ENCODE measurements at places on chromosomes 3 and 15.

- no peak for DNase-seq
Observed at GRCh38 chr3:34174740-34175139, 376.3 kb downstream of the PDCD6IP start.

DNA sequence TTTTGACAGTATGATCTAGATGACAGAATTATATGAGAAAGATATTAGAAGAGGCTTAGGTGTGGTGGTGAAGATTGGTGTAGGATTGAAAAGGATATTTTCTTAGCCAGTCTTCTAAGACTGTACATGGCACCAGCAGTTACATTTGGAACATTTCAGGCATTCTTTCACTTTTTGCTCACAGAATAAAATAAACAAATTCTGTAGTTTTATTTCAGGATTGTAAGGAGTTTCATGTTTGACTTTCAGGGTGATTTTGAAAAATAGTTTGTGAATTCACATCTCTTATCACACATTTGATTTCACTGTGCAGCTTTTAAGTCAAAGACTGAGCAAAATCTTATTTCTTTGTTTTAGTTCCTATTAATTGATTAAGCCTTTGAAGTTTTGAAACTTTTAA, 27.1 kb downstream of the DNAJC13 start:
- DNase-seq: no peak

- no peak for DNase-seq
Observed at GRCh38 chr3:31851278-31851677, 129.8 kb downstream of the OSBPL10 start.

GRCh38 chr15:66981771-66982170, 83.6 kb upstream of the SMAD3 start:
- no peak for DNase-seq

DNA sequence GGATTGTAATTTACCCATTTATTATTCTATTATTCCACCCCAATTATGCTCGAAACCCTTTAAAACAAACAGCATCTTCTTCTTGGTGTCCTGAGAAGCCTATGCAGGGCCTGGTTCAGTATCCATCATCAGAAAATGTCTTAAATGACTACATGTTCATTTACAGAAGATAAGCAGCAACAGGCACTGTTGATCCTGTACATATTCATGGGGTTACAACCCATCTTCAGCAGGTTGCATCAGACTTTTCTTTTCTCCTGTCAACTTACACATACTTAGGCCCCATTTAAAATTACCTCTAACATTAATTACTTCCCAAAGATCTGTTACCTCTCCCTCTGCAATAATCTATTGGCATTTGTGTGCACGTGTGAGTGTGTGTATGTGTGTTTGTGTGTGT, 18.9 kb downstream of the TUSC7 start:
- DNase-seq: peak; percentile 55

DNA sequence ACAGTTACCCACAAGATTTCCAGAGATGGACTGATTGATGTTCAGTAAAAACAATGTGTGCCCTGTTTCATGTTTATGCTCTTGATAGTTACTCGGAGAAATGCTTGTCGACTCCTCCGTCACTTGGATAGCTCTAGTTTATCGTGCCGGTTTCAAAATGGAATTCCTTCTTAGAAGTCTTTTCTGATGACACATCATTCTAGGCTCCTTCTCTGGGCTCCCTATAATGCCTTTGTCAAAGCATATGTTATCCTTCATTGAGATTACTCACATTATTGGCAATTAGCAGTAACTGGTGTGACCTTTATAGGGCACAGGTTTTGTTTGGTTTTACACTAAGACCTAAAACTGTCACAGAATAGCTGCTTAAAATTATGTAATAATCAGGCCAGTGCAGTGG, 201.8 kb downstream of the CNTN6 start:
- DNase-seq: no peak

DNA sequence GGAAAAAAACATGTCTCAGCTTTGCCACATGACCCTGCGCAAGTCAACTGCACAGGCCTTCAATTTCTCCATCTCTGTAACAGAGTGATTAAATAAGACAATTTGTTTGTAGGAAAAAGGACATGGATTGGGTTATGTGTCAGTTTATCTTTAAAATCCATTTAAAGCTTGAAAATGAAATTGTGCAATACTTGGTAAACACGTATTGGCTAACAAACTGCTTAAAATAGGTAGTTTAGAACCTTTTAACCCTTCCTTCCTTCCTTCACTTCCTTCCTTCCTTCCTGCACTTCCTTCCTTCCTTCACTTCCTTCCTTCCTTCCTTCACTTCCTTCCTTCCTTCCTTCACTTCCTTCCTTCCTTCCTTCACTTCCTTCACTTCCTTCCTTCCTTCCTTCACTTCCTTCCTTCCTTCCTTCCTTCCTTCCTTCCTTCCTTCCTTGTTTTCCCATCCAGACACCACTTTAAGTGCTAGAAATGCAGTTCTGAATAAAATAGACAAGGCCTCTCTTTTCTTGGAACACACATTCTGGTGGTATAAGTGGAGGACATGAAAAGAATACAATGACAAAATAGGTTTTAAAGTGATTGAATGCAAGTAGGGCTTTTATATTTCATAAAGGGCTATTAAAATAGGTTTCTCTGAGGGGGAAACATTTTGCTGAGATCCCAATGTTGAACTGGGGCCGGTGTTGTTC, 130.2 kb upstream of the TP63 start:
- DNase-seq: no peak

DNA sequence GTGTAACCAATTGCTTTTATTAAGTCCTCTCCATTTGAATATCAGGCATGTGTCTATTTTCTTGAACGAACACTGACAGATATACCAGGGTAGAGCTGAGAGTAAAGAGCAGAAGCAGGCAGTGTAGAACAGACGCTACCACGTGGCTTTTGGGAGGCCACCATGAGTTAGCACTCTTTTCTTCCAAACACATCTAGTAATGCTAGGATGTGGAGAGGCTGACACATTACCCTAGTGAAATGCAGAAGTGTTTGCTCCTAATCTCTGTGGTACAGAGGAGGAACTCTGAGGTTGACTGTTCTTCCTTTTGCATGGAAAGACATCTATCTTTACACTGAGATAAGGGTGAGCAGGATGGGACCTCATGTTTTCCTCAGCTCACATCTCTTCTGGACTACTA, 216.3 kb downstream of the SATB1 start:
- DNase-seq: peak; percentile 96

DNA sequence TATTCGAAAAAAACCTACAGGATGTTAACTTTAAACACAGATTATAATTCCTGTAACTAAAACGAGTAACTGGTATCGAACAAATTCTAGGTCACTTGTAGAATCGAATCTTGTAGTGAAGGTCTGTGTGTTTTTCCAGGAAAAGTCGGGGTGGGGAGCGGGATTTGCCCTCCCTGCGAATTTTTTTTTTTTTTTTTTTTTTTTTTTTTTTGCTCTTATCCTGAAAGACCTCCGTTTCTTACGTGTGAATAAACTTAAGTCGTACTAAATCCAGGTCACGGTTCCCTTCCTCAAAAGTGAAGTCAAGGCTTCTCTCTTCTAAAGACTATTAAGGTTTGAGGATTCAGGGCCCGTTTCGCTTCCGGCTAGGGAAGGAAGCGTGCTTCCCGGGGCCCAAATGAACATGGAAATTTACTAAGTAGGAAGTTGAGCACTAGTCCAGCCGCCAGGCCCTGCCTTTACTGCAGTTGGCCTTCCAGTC, 770 bp downstream of the TBC1D5 start:
- peak; percentile 86 for DNase-seq

GRCh38 chr3:148269816-148270215, 427.9 kb upstream of the AGTR1 start:
- no peak for DNase-seq

- no peak for DNase-seq
Observed at GRCh38 chr15:76711351-76711827, 193.8 kb downstream of the SCAPER start.

DNA sequence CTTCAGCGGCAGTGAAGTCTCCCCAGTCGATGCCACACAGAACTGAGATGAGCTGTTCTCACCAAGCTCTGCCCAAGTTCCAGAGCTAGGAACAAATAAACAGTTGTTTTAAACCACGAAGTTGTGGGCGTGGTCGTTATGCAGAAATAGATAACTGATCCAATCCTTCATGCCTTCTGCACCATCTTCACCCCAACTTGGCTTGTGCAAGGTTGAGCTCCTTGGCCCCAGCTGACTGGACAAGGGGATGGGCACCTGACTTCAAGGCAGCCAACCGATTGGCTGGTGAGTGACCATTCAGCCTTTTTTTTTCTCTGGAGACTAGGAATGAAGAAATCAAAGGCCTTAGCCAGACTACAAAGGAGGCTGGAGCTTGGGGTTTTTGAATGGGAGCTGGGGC, 23.9 kb downstream of the LINGO1 start:
- DNase-seq: peak; percentile 47

- DNase-seq: no peak
Observed at GRCh38 chr3:14897266-14897665, 50.1 kb upstream of the NR2C2 start.

DNA sequence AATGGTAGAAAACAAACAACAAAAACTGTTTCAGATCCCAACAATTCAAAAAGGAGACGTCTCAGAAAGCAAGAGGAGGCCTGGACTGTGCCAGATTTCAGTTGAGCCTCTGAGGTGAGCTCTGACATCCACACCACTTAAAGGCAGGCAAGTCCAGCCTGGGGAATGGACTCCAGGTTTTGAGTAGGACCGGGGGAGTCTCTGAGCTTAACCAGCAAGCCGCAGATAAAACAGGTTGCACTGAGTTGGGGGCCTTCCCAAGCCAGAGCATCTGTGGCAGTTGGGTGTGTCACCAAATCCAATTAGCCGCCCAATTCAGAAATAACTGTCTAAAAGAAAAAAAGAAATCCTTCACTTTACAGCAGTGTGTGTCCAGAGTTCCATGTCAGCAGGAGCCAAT, 54.7 kb downstream of the OXNAD1 start:
- DNase-seq: peak; percentile 21

DNA sequence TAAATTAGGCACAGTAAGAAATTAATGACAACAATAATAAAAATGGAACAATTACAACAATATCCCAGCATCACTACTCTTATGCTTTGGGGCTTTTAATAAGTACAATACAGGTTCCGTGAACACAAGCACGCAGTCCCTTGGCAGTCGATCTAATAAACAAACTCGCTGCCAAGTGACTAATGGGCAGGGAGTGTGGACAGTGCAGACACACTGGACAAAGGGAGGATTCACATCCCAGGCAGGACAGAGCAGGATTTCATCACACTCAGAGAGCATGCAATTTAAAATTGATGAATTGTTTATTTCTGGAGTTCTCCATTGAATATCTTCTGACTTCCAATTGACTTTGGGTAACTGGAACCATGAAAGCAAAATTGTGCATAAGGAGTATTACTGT, 524.1 kb upstream of the CFAP20DC start:
- no peak for DNase-seq

- no peak for DNase-seq
Observed at GRCh38 chr15:51932161-51932560, 39.4 kb downstream of the LEO1 start.

DNA sequence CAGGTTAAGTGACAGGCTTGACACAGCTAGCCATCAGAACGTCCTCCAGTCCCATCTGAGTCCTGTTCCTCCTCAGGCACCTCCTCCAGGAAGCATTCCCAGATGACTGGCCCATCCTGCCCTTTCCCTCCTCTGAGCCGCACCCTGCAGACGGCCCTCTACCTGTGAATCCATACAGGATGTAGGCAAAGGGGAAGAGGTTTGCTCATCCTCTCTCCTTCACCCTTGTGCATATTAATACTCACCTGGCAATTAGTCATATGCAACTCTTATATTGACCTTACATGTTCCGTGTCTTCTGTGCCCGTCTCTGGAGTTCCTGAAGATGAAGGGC, 61.9 kb downstream of the SMAD3 start:
- no peak for DNase-seq

DNA sequence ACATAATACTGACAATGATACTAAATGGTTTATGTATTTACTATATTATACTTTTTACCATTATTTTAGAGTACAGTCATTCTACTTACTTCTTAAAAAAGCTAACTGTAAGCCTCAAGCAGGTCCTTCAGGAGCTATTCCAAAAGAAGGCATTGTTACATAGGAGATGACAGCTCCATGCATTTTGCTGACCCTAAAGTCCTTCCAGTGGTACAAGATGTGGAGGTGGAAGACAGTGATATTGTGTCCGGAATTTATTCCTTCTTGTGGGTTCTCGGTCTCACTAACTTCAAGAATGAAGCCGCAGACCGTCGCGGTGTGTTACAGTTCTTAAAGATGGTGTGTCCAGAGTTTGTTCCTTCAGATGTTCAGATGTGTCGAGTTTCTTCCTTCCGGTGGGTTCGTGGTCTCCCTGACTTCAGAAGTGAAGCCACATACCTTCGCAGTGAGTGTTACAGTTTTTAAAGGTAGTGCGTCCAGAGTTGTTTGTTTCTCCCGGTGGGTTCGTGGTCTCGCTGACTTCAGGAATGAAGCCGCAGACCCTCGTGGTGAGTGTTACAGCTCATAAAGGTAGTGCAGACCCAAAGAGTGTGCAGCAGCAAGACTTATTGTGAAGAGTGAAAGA, 20.9 kb downstream of the AVEN start:
- DNase-seq: no peak

DNA sequence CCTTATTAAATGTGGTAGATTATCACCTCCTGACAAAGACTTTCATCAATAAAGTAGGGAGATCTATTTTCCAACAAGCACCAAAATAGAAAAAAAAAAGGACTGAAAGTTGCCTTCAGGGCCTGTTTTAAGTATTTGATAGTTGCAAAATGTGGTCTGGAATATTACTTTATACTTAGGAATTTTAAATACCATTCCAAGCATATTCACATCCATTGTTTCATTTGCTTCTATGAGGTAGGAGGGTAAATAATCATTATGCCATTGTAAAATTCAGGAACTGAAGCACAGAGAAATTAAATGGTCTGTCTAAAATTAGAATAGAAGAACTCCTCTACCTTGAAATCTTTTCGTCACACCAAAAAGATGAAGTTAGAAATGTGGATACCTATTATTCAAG, 110.0 kb downstream of the TMCC1 start:
- no peak for DNase-seq

DNA sequence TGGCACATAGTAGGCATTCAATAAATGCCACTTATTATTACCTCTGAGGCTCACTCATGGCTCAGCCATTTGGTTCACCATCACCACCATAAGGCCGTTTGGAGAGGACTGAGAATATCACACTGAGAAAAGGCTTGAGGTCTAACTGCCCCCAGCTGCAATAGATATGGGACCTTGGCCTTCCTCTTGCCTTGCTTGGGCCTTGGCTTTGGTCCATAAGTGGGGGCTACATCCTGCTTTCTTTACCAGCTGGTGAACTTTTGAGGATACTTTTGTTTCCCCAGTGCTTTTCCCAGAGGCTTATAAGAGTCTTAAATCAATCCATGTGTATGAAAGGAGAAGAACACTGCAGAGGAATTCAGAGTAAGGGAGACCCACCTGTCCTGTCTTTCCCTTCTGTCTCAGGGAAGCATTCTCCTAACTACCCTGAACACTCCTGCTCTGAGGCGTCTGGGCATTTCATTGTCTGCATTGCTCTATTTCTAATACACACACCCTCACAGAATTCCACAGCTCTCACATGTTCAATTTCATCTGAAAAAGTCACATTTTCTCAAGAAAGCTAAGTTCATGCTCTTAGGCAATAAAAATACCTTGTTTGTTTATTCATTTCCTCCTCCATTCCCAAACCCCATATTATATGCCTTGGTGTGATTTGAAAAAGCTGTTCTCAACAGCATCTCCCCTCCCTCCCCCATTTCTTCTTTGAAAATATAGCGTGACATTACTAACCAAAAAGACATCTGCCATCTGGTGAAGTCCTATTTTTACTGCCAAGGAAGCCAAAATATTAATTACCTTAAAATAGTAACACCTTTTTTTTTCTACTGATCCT, 22.5 kb upstream of the KCNMB2 start:
- no peak for DNase-seq
